Stimulated activated CD4-positive, alpha-beta T cell treated with anti-CD3 and anti-CD28 coated beads, Interleukin-1b, Interleukin-23, amount 100 ng/mL, for 4 hours (primary cell): ENCODE measurements at places on chromosomes 6 and 20.

DNA sequence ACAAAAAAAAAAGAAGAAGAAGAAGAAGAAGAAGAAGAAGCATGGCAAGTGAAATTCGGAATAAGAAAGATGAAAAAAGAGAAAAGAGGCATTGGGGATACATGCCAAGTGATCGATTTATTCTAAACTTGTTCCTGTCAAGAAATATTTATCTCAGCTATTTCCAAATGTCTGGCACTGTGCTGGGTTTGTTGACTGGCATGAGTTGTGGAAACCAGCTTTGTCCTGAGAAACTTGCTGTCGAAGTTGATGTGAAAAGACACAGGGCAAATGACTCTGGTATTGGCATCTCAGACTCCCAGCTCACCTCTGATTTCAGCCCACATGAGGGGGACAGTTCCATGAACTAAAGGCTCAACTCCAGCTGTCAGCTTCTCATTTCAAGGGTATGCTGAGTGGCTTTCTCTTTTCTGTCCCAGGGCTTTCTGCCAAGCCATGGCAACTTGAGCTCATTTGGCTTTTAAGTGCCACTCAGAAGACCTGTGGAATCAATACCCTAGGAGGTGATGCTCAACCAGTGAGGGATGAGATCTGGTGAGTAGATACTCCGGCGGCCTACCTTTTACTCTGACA lies 253.3 kb upstream of the JAG1 start:
- DNase-seq, result no peak

DNA sequence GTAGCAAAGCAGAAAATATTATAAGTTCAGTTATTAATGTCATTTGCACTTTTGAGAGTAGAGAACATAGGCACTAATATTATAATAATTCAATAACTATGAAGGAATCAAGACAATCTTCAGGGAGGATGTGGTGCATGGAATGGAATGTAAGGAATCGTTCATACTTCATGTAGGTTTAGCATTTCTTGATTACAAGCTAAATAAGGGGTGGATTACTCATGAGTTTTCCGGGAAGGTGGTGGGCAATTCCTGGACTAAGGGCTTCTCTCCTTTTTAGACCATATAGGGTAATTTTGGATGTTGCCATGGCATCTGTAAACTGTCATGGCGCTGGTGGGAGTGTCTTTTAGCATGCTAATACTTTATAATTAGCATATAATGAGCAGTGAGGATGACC lies 9.1 kb upstream of the BTNL2 start:
- no peak for DNase-seq

DNA sequence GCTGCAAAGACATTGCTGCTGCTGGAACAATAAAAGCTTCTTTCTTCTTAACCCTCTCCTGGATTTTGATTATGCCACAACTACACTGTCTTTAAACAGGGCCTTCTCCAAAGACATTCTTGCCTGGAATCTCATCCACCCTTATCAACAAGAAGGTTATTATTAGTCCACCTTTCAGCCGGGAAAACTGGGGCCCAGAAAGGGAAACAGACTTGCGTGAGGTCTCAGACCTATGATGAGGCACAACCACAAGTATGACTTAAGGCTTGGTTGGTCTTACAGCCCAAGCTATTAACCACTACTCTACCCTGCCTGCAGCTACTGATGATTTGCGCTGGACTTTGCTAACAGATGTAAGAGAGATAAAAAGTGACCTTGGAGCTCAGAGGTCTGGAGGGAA lies 62.8 kb upstream of the CTNNBL1 start:
- no peak for DNase-seq

DNA sequence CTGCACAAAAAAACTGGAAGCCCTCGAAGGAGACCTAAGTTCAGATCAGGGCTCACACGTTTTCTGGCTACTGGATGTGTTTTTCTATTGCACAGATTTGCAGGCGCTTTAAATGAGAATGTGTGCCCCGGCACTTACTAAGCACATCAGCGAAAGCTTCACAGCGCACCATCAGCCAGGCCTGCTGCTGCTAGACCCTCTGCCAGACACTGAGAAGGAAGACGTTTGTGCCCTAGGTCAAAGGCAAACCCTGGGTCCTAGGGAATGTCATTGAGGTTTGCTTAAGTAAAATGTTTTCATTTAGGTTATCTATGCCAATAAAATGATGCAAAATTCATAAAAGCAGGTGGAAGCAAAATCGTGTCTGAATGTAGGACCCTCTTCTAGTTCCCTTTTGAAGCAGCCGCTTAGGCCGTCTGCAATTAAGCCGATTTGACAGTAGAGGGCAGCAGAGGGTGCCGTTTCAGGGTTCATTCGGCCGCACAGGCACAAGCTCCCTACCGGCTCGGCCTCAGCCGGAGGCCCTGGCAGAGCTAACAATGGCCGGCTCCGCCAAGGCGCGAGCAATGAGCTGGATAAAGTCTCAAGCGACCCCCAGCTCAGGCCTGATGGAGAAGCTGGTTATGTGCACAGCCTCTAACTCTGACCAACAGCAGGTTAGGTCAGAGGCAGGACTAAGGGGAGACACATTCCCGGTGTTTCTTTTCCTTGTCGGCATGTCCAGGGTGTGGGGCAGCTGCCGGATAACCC lies 107.2 kb upstream of the FOXA2 start:
- DNase-seq, result peak; percentile 18

DNA sequence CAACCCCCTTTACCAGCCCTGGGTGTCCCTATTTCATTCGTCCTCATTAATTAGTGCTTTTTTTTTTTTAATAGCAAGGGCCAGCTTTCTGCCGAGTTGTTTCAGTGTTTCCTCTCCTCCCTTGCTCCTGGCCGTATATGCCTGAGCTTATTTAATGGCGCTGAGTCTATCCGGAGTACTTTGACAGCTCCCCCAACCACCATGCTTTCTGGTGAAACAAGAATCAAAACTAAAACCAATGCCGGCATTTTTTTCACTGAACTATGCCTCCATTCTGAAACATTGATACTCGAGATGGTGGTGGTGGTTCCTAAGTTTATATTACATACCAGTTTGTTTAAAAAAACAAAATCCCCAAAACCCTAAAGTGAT lies 1.2 kb downstream of the DCBLD1 start:
- DNase-seq, result no peak
